ENCODE measurements at places on chromosomes 13 and 19.

DNA sequence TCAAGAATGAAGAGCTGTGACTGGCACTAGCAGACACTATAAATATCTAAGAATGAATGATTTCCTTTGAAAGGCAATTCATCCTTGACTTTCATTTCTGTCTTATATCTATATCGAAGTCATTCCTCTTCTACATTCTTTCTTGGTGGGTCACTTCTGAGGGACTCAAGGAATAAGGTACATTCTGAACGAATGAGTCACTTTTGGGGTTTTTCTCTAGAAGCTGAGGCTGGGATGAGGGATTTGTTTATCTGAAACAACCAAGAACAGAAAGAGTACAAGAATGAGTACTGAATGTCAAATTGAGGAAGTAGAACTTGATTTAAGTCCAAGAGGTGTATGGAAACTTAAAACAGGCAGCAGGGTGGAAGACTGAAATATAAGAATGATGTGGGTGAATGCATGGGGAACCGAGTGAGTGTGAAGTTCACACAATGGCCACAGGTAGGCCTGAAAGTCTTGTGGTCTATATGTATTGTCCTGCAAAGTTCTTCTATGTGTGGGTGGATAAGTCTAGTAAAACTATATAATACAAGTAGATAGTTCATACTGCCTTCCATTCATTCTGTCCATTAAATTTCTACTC, 343.9 kb downstream of the OXGR1 start:
- no peaks in the 10 kb centered on the region for H3K36me3 ChIP-seq
- H3K4me1 ChIP-seq: no peaks in the 10 kb centered on the region
- DNase-seq: no peak
- no peak overlapping the region for H3K4me3 ChIP-seq
- H3K27me3 ChIP-seq: no peaks in the 10 kb centered on the region

GRCh38 chr13:22235950-22236290, 565.0 kb downstream of the FGF9 start:
- H3K4me3 ChIP-seq: no peak overlapping the region
- no peaks in the 10 kb centered on the region for H3K36me3 ChIP-seq
- no peaks in the 10 kb centered on the region for H3K4me1 ChIP-seq

DNA sequence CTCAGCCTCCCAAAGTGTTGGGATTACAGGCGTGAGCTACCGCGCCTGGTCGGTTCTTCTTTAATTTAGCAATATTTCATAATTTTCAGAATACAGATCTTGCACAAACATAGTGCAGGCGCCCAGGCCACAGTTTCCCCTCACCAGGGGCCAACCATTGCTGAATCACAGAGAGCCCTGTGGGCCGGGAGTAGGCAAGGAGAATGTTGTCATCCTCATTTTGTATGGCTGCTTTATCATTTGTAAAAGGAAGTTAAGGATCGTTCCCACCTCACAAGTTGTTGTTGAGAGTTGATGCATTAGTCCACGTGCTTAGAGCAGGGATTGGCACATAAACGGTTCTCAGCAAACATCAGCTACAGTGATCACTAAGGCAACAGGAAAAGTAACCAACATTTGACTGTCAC, 30.2 kb downstream of the MEIS3 start:
- DNase-seq: no peak
- no peaks in the 10 kb centered on the region for H3K36me3 ChIP-seq
- H3K4me3 ChIP-seq: no peak overlapping the region
- no peaks in the 10 kb centered on the region for H3K27me3 ChIP-seq
- no peaks in the 10 kb centered on the region for H3K4me1 ChIP-seq
- no peak overlapping the region for H3K27ac ChIP-seq

- no peak overlapping the region for H3K4me3 ChIP-seq
- DNase-seq: no peak
- H3K4me1 ChIP-seq: peaks cover 22% of the 10 kb centered on the region
- no peaks in the 10 kb centered on the region for H3K36me3 ChIP-seq
- no peaks in the 10 kb centered on the region for H3K27me3 ChIP-seq
Observed at GRCh38 chr13:39890537-39890936, 235.1 kb downstream of the COG6 start.

GRCh38 chr13:23469951-23470421, 36.5 kb upstream of the SACS start:
- DNase-seq: no peak
- no peak overlapping the region for H3K27ac ChIP-seq
- no peaks in the 10 kb centered on the region for H3K36me3 ChIP-seq
- H3K27me3 ChIP-seq: no peaks in the 10 kb centered on the region

DNA sequence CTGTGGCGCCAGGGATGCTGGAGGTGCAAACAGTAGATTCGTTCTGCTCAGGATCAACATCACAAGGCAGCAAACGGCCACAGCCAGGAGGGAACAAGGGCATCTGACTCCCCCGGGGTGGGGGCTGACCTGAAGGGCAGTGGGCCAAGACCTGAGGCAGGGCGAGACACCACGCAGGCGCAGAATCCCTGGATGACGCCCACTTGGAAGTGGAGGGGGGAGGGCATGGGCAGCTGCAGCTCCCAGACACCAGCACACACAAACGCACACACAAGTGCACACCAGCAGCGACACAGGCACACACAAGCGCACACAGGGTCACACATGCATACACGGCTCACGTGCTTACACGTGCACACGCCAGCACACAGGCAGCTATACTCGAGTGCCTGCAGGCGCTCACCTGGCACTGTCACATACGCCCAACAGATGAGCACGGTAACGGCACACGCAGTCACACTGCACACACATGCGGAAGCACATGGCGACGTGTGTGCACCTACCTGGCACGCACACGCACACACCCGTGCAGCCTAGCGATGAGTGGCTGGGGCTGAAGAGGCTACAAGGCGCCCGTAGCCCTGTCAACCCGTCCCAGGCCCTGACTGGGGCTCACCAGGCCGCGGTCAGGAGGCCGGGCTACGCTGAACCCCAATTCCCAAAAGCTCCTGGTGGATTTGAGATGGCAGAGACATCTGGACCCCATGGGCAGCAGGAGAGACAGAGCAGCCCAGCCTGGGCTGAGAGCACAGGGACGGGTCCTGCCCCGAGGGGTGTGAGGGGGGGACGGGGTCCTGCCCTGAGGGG, 5.5 kb downstream of the C2CD4C start:
- peaks cover 6% of the 10 kb centered on the region for H3K27me3 ChIP-seq
- no peak overlapping the region for H3K4me3 ChIP-seq
- no peak for DNase-seq
- no peak overlapping the region for H3K27ac ChIP-seq
- peaks cover 10% of the 10 kb centered on the region for H3K4me1 ChIP-seq

DNA sequence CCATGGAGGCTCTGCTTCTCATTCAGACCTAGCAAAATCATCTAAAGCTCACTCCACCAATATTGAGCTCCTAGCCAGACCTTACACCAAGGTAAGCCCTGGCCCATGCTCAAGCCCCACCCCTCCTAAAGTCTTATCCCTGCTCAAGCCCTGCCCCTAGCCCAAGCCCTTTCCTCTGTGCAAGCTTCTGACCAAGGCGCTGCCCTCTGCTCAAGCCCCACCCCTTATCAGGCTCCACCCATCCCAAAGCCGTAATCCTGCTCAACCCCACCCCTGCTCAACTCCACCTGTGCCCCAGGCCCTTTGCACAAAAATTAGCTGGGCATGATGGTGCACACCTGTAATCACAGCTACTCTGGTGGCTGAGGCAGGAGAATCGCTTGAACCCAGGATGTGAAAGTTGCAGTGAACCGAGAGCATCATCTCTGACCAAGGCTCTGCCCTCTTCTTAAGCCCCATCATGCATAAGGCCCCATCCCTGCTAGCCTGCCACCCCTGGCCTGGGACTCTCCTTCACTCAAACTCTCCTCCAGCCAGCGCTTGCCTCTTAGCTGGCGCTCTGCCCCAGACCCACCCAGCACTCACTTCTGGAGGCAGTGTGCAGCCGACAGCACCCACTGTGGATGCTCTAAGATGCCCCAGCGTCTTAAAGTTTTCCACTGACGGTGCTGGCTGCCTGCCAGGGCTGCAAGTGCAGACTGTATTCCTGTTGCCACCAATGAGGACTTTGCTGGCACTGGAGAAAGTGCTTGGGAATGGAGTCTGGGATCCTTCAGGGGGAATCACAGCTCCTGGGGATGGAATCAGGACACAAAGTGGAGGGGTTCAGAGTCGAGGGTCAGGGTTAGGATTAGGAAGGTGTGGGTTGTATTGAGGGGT, 16.5 kb downstream of the KLK4 start:
- no peaks in the 10 kb centered on the region for H3K4me1 ChIP-seq
- no peak overlapping the region for H3K27ac ChIP-seq
- no peak for DNase-seq
- no peak overlapping the region for H3K4me3 ChIP-seq
- H3K36me3 ChIP-seq: no peaks in the 10 kb centered on the region

DNA sequence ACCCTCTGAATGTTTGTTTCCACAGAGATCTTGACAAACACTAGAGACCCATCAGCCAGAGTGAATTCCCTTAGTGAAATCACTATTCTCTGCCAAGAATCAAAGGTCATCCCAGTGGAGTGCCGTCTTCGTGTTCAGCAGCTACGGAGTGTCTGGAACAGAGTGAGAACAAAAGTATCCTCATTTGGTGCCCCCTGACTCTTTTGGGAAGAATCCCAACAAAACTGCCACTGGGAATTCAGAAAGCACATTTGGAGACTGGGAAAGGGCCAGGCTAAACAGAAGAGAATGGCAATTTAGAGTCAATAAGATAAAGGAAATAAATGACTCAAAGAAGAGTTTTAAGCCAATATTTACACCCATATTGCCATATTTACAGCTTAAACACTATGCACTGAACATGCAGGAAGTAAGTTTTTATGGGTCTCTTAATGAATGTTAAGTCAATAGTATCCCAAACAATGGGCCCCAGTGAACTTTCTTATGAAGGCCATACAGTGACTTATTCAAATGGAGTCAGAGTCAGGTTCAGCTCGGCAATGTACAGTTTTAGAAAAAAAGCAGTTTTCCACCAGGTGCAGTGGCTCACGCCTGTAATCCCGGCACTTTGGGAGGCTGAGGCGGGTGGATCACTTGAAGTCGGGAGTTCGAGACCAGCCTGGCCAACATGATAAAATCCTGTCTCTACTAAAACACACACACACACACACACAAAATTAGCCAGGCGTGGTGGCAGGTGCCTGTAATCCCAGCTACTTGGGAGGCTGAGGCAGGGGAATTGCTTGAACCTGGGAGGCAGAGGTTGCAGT, 392.6 kb downstream of the KLF5 start:
- no peak overlapping the region for H3K27ac ChIP-seq
- no peak overlapping the region for H3K4me3 ChIP-seq
- no peaks in the 10 kb centered on the region for H3K27me3 ChIP-seq
- no peaks in the 10 kb centered on the region for H3K4me1 ChIP-seq
- H3K36me3 ChIP-seq: no peaks in the 10 kb centered on the region

DNA sequence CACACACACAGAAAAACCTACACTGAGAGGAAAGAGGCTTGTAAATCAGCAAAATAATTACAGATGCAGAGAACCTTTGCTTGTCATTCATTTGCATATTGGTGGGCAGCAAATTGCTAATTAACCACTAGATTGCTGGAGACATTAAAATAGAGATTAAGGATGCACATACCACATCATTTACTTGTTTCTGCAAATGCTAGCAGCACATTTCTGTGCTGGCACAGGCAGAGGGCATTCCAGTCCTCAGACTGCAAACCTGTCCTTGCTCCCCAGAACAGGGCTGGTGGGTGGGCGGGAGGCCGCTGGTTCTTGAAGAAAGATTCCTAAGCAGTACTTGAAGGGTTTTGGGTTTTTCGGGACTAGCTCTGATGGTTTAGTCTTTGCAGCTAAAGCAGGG, 941 bp upstream of the SIAH3 start:
- no peak for DNase-seq
- no peaks in the 10 kb centered on the region for H3K27me3 ChIP-seq
- H3K4me3 ChIP-seq: no peak overlapping the region
- no peaks in the 10 kb centered on the region for H3K36me3 ChIP-seq
- no peak overlapping the region for H3K27ac ChIP-seq

GRCh38 chr13:72643311-72643989, 84.0 kb downstream of the MZT1 start:
- no peak for DNase-seq
- H3K4me1 ChIP-seq: no peaks in the 10 kb centered on the region
- no peaks in the 10 kb centered on the region for H3K36me3 ChIP-seq
- H3K27me3 ChIP-seq: no peaks in the 10 kb centered on the region

DNA sequence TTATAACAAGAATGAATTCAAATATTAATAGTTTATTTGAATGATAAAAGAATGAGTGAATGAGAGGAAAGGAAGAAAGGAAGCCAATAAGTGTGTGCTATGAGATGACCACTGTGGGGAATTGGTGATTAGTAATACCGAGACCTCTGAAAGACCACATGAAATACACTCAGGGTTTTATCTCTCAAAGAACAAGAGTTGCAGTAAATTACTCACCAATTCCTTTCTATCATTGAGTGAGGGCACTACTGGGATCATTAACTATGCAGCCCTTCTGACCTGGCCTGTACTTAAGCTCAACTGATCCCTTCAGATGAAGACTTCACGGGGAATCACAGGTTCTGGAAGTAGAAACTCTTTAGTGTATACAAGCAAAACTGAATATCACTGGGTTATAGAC, 1636.1 kb downstream of the SLITRK5 start:
- no peak for DNase-seq
- no peak overlapping the region for H3K27ac ChIP-seq
- no peaks in the 10 kb centered on the region for H3K36me3 ChIP-seq
- no peaks in the 10 kb centered on the region for H3K4me1 ChIP-seq

DNA sequence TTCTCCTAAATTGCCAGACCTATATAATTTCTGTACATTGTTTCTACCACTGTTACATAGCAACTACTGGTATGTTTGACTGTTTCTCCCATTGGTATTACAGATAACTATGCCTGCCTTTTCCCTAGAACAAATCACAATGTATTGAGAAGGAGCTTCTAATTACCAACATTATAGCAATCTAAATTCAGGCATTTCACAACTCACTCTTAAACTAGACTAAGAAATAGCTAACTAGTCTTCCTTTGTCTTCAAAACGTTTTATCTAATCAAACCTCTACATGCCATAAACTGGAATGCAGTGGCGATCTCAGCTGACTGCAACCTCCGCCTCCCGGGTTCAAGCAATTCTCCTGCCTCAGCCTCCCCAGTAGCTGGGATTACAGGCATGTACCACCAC, 18.2 kb downstream of the RBM26 start:
- no peak overlapping the region for H3K27ac ChIP-seq
- peaks cover 4% of the 10 kb centered on the region for H3K4me1 ChIP-seq
- H3K4me3 ChIP-seq: no peak overlapping the region
- H3K36me3 ChIP-seq: no peaks in the 10 kb centered on the region
- no peaks in the 10 kb centered on the region for H3K27me3 ChIP-seq
- DNase-seq: no peak

GRCh38 chr19:48681127-48681470, 8.3 kb upstream of the NTN5 start:
- no peaks in the 10 kb centered on the region for H3K36me3 ChIP-seq
- H3K4me3 ChIP-seq: no peak overlapping the region
- H3K4me1 ChIP-seq: no peaks in the 10 kb centered on the region
- DNase-seq: no peak

- no peak overlapping the region for H3K27ac ChIP-seq
- H3K4me1 ChIP-seq: peaks cover 13% of the 10 kb centered on the region
- DNase-seq: no peak
Observed at GRCh38 chr13:26310003-26310402, 56.1 kb downstream of the CDK8 start.

GRCh38 chr13:52421216-52421615, 15.2 kb upstream of the THSD1 start:
- DNase-seq: no peak
- H3K4me1 ChIP-seq: no peaks in the 10 kb centered on the region
- H3K36me3 ChIP-seq: no peaks in the 10 kb centered on the region
- no peaks in the 10 kb centered on the region for H3K27me3 ChIP-seq
- no peak overlapping the region for H3K4me3 ChIP-seq
- H3K27ac ChIP-seq: no peak overlapping the region

- H3K27me3 ChIP-seq: no peaks in the 10 kb centered on the region
- no peak overlapping the region for H3K4me3 ChIP-seq
- H3K36me3 ChIP-seq: no peaks in the 10 kb centered on the region
- H3K27ac ChIP-seq: peak overlapping the region; percentile 57
- no peak for DNase-seq
- peaks cover 7% of the 10 kb centered on the region for H3K4me1 ChIP-seq
Observed at GRCh38 chr19:32131005-32131404, 214.4 kb upstream of the ZNF507 start.

Data from vagina (tissue), 2 donors.